Aorta (tissue), 5 donors: ENCODE measurements at places on chromosomes 7 and 10. TPM values are rescaled to one million over a fixed set of nuclear protein-coding genes. Genes with fewer than 3 reads are reported as not detected.

TMEM229A gene
- not detected for total RNA-seq

DCLRE1C gene
- total RNA-seq = 16.6 TPM

WEE2 gene
- not detected for total RNA-seq

UCN3 gene
- total RNA-seq = not detected

GRM8 gene
- total RNA-seq = not detected

GATA3 gene
- 0.78 TPM for total RNA-seq

PRRT4 gene
- 0.23 TPM for total RNA-seq

ASAH2 gene
- total RNA-seq = 5.2 TPM
